T-helper 22 cell (primary cell): ENCODE measurements at places on chromosomes 6 and 20.

- no peak for DNase-seq
Measured at GRCh38 chr6:132730560-132730959, 16.7 kb upstream of the VNN1 start.

- DNase-seq, result no peak
Measured at GRCh38 chr6:70957284-70957617, 391 bp upstream of the B3GAT2 start.

GRCh38 chr20:23448167-23448566 is 4.5 kb downstream of the CST11 start:
- DNase-seq, result no peak

DNA sequence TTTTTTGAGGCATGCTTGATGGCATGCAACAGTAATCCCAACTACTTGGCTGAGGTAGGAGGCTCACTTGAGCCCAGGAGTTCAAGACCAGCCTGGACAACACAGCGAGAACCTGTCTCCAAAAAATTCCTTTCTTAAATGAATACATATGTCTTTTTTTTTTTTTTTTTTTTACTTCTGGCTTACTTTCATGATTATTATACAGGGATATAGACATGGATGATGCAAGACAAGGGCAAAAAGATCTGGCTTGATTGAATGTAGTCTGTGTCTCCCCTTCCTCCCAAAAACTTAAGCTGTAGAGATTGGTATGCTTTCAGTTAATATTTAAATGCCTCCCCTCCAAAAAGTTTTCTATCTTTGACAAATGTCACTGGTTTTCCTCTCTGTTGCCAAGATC is 7.6 kb downstream of the SNX3 start:
- no peak for DNase-seq
